ENCODE measurements at places on chromosomes 7 and 10.

DNA sequence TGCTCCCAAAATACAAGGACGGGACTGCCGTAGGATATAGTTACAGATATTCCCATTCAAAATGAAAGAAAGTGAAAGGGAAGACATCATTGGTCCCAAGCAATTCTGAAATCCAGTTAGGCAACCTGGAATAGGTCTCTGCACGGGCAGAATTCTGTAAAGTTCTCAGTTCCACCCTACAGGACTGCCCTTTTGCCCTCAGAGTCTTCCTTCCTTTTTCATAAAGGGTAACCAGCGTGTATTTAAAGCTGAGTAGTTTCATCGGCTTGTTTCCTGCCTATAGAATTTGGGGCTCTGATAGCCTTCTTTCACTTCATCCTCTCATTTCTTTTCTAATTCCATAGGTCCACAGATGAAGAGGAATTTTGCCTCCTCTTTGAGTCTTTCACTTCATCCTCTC is 20.0 kb downstream of the COPG2 start:
- DNase-seq: no peak

DNA sequence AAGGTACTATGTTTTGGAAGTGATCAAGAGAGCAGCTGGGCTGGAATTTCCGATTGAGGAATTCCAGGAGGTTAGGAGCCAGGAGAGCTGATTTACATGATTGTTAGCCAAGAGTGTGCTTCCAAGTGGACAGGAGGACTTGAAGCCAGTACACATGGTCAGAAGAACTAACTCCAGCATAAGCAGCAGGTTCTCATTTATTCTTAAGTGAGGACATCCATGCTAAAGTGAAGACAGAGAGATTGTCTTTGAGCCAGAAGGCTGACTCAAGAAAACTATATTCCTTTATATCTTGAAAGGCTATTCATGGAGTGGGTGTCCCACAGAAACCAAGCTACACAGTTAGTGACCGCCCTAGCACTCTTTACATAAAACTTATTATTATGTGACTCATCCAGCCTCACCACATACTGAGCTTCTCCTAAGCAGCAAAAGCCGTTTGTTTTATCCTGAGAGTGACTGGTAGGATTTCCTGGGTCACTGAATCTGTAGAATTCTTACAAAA is 56.7 kb upstream of the SEMA3A start:
- DNase-seq: no peak

- DNase-seq: no peak
Measured at GRCh38 chr10:101833466-101833865, 10.1 kb downstream of the KCNIP2 start.

DNA sequence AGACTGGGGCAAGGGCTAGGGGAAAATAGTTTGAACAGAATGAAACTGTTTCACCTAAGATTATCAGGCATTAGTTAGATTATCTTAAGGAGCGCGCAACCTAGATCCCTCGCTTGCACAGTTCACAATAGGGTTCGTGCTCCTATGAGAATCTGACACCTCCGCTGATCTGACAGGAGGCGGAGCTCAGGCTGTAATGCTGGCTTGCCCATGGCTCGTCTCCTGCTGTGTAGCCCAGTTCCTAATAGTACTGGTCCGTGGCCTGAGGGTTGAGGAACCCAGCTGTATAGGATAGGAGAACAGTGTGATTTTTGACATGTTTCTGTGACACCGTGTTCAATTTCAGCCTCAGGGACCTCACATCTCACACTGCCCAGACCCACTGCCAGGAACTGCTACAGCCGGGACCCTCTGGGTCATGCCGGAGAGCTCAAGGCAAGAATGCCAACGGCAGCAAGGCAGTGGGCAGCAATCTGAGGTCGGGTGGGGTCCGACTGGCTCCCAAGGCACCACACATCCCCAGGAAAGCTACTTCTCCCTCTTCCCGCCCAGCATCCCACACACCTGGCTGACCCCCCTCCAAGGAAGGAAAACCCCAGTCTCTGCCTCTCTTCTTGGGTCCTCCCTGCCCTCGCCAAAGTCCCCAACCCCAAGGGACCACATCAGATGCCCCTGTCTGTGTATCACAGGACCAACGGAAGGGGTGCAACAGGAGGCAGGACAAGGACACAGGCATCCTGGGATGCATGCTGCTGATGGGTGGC is 31.7 kb downstream of the CAMK2B start:
- no peak for DNase-seq

GRCh38 chr7:52009181-52009580 is 692.6 kb upstream of the COBL start:
- DNase-seq: no peak

DNA sequence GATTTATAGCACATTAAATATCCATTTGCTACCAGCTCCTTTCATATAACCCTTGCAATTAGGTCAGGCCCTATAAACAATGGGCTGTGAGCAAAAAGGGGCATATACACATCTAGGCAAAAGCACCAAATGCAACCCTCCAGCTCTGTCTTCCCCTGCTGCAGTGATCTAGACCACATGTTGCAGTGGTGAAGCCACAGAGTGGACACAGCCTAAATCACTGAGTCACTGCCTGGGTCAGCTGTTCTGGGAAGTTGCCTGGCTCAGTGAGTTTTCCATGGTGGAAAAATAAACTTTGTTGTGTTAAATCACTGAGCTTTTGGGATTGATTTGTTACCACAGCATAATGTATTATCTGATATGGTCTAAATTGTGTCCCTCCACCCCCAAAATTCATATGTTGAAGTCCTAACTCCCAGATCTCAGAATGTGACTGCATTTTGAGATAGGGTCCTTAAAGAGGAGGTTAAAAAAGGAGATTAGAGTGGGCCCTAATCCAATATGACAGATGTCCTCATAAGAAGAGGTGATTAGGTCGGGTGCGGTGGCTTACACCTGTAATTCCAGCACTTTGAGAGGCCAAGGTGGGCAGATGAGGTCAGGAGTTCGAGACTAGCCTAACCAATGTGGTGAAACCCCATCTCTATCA is 70.4 kb downstream of the ZFAND4 start:
- no peak for DNase-seq

GRCh38 chr10:87721781-87722180 is 62.1 kb downstream of the PAPSS2 start:
- no peak for DNase-seq

All from hypothalamus (tissue), 51 donors.